Putamen (tissue), 1 donor: ENCODE measurements at places on chromosomes 16 and 17.

- no peak for DNase-seq
These were observed 3.9 kb downstream of the ITGA2B start for GRCh38 chr17:44385287-44386181.

- no peak for DNase-seq
These were observed 419.1 kb downstream of the CA10 start for GRCh38 chr17:51739245-51739886.

DNA sequence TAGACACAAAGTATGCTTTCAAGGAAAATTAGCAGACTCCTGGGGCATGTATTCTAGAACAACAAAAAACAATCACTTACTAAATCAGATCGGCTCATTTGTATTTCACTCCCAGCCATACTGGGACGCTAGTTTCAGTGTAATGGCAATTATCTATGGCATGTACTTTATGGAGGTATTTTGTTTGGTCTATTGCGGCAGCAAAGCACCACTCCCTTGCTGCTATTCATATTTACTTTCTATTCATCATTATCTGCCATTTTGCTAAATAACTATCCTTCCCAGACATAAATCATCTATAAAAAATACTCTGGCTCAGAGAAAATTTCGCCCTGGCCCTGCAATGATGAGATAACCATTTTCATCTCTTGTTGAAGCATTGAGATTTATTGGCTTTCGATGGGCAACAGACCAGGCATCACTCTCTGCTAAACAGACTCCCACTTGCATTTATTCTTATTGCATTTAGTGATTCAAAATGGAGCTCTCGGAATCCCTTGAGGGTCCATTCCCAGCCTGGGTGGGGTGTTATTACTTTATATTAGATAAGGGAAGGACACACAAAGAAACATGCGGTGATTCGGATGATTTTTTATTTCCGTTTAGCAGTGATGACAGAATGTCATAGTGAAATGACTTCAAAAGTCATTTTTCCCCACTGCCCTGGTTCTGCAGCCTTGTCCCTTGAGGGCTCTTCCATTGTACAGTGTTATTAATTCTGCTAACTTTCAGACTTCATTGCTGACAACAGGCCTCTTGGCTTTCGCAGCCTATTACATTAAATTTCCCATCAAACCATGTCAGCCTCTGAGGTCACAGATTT, 225.8 kb downstream of the IRX3 start:
- DNase-seq, result no peak

- DNase-seq, result no peak
These were observed 488 bp downstream of the SPSB3 start for GRCh38 chr16:1781758-1782407.

DNA sequence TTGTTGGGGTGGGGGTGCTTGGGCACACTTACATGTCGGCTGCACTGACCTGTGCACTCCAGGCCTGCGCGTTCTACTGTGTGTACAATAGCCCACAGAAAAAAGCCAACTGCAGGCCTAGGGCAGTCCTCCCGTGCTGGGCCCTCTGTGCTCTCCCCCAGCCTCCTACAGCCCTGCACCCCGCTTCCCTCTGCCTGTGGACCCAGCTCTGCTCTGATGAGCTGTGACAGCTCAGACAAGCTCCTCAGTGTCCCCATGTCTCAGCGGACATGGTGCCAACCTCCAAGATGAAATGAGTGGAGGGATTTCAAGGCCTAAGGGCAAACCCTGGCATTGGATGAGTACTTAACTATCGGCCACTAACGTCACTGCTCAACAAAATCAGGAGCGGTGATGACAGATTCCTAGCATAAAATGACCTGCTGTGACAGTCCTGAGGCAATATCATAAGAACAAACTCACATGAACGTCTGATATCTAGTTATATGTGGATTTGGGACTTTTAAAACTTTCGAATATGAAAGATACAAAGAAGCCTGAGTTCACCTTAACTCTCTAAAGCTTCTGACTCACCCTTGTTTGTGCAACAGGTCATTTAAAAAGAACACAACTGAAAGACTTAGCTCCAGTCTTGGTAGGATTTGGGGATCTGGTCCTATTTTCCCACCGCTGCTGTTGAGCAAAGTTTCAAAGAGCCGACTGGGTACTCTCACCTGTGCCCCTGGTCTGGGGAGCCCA, 34.7 kb downstream of the CCDC57 start:
- DNase-seq, result no peak

GRCh38 chr16:52650789-52651188, 103.8 kb upstream of the TOX3 start:
- DNase-seq, result no peak

DNA sequence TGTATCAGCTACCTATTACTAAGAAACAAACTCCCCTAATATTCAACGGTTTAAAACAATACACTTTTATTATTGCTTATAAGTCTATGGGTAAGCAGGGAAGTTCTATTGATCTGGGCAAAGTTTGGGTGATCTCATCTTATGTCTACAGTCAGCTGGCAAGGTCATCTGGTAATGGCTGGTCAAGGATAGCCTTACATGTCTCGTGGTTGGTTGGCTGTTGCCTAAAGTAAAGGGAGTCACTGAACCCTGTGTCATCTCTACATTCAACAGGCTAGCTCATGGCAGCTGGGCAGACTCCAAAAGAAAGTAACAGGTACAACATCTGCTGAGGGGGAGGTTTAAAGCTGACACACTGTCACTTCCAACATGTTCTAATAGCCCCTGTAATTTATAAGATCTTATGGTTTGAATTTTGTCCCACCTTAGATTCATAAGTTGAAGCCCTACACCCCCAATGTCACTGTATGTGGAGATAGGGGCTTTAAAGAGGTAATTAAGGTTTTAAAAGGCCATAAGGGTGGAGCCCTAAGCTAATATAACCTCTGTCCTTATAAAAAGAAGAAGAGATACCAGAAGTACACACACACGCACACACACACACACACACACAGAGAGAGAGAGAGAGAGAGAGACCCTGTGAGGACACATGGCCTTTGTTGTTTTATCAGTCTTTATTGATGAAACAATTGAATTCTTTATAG, 419.1 kb downstream of the NPIPA8 start:
- DNase-seq, result no peak

GRCh38 chr16:47980212-47980611, 175.6 kb downstream of the ABCC12 start:
- DNase-seq, result no peak

- DNase-seq, result no peak
These were observed 44.6 kb downstream of the NFAT5 start for GRCh38 chr16:69610356-69610755.

DNA sequence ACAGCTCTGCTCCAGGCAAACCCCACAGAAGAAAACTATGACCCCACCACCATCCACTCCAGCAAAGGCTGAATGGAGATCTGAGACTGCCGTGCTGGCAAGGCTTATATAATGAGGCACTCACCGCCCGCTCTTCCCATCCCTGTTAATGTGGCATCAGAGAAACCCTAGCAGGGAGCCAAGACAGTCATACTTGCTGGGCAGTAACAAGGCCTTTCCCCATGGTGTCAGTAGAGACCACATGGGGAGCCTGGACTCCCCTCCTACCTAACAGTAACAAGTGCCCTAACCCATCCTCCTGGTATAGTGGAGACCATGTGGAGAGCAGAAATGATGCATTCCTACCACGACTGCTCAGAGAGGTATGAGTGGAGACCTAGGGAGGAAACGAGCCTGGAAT, 235.2 kb downstream of the C16orf78 start:
- DNase-seq, result no peak

- DNase-seq, result peak; percentile 18
These were observed 10.7 kb downstream of the ZNF205 start for GRCh38 chr16:3122926-3123570.

DNA sequence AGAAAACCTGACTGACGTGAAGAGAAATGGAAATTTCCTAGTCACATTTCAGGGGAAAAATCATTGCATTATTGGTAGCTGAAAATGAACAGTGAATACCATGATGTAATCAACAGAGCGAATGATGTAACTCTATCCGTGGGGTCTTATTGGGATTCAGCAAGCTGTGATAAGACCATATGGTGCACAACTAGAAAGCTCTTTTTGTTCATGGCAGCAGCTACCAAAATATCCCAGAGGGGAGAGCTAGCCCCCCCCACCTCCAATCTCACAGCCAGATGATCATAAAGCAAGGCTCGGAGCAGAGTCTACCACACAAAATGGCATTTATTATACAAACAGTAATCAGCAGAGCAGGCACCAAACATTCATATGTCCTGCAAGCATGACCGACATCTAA, 22.2 kb upstream of the DNAH17 start:
- no peak for DNase-seq

- DNase-seq, result no peak
These were observed 49.7 kb downstream of the TUBD1 start for GRCh38 chr17:59842901-59843652.

DNA sequence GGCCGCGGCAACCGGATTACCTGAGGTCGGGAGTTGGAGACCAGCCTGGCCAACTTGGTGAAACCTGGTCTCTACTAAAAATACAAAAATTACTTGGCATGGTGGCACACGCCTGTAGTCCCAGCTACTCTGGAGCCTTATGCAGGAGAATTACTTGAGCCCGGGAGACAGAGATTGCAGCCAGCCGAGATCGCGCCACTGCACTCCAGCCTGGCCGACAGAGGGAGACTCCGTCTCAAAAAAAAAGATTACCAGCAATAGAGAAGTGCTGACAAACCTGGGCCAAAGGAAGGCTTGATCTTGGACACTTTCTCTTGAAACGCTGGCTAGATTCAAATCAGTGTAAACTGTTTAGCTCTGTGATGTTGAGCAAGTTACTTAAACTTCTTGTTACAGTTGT, 4.3 kb downstream of the MT1H start:
- DNase-seq, result no peak

DNA sequence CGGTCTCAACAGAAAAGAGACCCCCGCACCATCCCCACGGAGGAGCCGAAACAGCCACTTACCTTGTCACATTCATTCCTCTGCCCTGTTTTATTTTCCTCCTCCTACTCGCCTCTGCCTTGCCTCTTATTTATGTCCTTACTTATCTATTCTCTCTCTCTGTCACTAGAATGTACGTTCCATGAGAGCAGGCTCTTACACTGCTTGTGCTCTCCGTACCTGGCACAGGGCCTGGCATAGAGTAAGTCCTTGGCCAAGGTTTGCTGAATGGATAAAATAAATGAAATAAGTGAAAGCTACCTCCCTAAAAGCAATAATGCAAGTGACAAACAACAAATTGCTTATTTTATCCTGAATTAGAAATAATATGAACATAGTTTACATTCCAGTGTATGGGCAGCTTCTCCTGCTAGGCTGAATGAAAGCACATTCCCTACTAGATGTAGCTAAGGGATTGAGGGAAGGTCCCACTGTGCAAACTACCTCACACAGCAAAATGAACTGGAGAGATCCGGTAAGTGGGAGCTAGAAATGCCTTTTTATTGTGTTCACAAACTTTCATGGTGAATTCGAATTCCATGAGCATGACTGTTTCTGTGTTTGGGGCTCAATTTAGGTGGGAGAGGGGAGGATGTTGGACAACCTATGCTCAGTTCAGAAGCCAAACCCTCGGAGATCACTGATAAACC, 173.1 kb downstream of the PARN start:
- DNase-seq, result no peak

DNA sequence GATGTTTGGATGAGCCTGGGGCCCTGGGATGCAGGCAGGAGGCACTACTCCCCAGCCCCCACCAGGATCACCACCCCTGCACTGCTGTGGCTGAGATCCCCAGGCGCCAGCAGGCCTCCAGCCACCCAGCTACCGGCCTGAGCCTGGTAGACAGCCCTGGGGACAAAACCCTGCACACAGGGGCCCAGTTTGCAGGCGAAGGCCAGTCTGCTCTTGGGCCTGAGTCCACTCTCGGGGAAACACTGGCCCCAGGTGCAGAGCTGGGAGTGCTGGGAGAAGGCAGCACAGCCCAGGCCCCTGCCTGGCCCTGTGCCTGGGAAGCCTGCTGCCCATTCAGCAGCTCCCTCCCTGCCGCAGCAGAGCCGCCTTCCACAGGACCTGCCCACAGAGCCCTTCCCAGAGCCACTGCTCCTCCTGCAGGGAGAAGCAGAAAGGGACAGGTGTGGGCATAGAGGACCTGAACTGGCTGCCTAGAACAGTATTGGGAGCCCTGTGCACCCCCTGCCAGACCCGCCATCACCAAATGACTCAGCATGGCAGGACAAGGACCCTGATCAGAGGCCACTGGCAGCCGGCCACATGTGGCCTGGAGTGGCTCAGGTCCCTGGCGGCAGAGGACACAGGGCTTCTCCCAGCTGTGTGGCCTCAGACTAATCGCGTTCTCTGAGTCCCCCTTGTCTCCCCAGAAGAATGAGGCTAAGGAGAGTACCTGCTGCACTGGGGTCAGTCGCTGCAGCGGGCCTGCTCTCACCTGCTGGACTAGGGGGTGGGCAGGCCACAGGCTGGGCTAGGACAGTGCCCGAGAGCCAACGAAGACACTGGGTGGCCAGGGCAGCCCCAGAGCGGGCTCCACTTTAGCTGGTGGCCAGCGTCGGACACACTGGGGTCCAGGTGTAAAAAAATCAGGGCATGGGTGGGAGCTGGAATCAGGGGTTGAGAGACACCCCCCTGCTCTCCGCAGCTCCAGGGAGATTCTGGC, 10.7 kb downstream of the MSRB1 start:
- no peak for DNase-seq

DNA sequence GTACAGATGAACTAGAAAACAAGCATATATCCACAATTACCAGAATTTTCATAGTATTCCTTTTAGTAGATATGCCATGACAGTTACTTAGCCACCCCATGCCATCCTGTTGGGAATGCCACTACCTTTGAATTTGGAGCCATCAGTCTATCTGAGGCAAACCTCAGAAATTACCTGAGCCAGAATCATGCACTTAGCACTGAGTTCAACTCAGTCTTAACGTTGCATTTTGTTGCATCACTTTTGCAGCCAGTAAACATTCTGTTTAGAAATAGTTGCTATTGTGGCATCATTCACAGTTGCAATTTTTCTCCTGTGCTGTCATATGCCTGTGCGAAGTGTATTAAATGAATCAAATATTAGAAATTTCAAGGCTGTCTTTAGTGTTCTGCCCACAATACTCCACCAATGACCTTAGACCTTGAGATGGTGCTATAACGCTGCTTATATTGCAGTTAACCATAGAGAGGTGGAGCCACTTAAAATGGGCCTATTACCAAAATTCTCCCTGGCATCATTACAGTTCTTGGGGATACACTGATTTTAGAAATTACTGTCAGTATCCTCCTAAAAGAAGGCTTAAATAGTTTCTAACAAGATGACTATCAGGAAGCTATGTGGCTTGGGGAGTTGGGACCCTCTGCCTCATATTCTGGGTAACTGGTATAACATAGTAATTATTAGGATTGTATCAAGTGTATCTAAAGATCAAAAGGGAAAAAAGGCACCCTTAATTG, 11.1 kb downstream of the PTRH2 start:
- DNase-seq, result no peak

DNA sequence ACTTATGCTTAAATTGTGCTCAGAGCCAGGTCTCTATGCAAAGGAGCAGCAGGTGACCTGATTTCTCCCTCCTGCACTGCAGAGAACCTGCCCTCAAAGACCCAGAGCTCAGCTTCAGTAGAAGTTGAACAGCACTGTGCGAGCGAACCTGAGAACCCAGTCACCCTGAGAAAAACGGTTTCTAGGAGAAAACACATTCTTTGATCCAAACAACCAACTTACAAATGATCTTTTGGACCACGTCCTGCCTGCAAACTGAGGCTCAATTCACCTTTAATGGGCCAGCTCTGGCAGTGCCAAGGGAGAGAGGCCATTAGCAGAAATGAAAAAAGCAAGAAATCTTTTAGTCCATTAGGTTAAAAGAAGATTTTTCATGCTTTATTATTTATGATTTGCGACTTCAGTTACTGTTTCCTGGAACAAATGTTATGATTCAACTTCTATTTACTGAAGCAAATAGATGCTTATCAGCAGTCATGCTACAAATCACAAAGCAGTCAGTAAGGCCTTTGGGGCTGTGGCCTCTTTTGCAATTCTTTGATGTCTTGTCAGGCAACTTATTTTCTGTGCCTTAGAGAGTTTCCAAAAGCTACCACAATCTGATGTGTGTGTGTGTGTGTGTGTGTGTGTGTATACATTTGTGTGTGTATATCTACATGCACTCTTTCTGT, 65.7 kb upstream of the LRRC37A3 start:
- DNase-seq, result no peak
